ENCODE measurements at places on chromosomes 5 and 9. TPM values are rescaled to one million over a fixed set of nuclear protein-coding genes. Genes with fewer than 3 reads are reported as not detected.

DNA sequence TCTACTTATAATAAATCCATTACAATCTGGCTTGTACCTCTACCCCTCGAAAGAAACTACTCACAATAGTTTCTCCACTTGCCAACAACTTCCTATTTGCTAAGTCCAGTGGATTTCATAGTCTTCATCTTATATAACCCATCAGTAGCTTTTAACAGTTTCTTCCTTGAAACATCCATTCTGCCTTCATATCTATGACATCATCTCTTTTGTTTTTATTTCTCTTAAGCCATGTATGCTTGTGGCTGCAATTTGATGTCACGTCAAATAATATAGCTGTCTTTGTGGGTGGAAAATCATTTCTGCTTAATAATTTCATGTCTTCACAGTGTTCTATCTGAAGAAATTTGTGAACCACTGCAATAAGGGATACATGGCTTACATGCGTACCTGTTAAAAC lies 77.5 kb upstream of the GRHPR start:
- H3K36me3 ChIP-seq, result no peaks in the 10 kb centered on the region
- no peaks in the 10 kb centered on the region for H3K27me3 ChIP-seq
- no peak for DNase-seq
- H3K4me3 ChIP-seq, result no peak overlapping the region
- no peaks in the 10 kb centered on the region for H3K4me1 ChIP-seq
- H3K27ac ChIP-seq, result no peak overlapping the region

GRCh38 chr5:32116574-32117313 lies 57.4 kb downstream of the GOLPH3 start:
- H3K27me3 ChIP-seq, result no peaks in the 10 kb centered on the region
- DNase-seq, result no peak
- H3K4me3 ChIP-seq, result no peak overlapping the region
- peaks cover 31% of the 10 kb centered on the region for H3K36me3 ChIP-seq
- no peak overlapping the region for H3K27ac ChIP-seq
- H3K4me1 ChIP-seq, result peaks cover 3% of the 10 kb centered on the region

- H3K27ac ChIP-seq, result no peak overlapping the region
- peaks cover 7% of the 10 kb centered on the region for H3K4me1 ChIP-seq
- no peak for DNase-seq
- H3K36me3 ChIP-seq, result no peaks in the 10 kb centered on the region
Observed at GRCh38 chr5:88269222-88269771, 652 bp upstream of the TMEM161B start.

Gene SOWAHA
- polyA plus RNA-seq, result 1.3 TPM

- no peak overlapping the region for H3K4me3 ChIP-seq
- no peak for DNase-seq
- peaks cover 7% of the 10 kb centered on the region for H3K4me1 ChIP-seq
- no peak overlapping the region for H3K27ac ChIP-seq
Observed at GRCh38 chr5:148805326-148806290, 20.8 kb upstream of the ADRB2 start.

GRCh38 chr5:97547999-97548738 lies 365.1 kb upstream of the RIOK2 start:
- H3K27me3 ChIP-seq, result no peaks in the 10 kb centered on the region
- H3K4me3 ChIP-seq, result no peak overlapping the region
- no peaks in the 10 kb centered on the region for H3K36me3 ChIP-seq
- H3K4me1 ChIP-seq, result no peaks in the 10 kb centered on the region

Gene DNAI1
- polyA plus RNA-seq, result not detected

- H3K4me3 ChIP-seq, result no peak overlapping the region
- H3K36me3 ChIP-seq, result no peaks in the 10 kb centered on the region
- DNase-seq, result no peak
- H3K27me3 ChIP-seq, result no peaks in the 10 kb centered on the region
- peak overlapping the region; percentile 68 for H3K27ac ChIP-seq
Observed at GRCh38 chr5:57653636-57654290, 171.2 kb upstream of the ACTBL2 start.

DNA sequence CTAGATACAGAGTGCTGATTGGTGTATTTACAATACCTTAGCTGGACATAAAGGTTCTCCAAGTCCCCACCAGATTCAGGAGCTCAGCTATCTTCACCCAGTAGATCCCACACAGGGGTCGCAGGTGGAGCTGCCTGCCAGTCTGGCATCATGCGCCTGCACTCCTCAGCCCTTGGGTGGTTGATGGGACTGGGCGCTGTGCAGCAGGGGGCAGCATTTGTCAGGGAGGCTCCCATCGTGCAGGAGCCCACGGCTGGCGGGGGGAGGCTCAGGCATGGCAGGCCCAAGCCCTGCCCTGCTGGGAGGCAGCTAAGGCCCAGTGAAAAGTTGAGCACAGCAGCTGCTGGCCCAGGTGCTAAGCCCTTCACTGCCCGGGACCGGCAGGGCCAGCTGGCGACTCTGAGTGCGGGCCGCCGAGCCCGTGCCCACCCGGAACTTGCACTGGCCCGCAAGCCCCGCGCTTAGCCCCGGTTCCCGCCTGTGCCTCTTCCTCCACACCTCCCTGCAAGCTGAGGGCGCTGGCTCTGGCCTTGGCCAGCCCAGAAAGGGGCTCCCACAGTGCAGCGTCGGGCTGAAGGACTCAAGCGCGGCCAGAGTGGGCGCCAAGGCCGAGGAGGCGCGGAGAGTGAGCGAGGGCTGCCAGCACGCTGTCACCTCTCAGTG lies 314.1 kb upstream of the ATP10B start:
- H3K27me3 ChIP-seq, result no peaks in the 10 kb centered on the region
- no peak overlapping the region for H3K27ac ChIP-seq
- H3K36me3 ChIP-seq, result no peaks in the 10 kb centered on the region
- DNase-seq, result no peak

DNA sequence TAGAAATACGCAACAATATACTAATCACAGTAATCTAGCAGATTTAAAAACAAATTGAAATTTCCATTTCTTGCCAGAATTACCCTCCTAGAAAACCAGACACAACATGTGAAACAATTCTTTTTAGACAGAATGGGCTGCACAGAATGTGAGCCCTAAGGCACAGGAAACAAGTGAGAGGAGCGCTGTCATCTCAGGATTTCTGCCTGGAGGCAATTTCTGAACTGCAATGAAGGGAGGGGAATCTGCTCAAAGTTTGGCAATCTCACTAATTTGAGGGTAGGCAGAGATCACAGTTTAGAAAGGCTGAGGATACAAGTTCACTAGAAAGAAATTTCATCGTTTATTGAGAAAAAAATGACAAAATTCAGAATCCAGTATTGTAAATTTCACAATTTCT lies 70.3 kb downstream of the INIP start:
- peaks cover 10% of the 10 kb centered on the region for H3K36me3 ChIP-seq
- no peak for DNase-seq
- no peak overlapping the region for H3K27ac ChIP-seq
- no peaks in the 10 kb centered on the region for H3K4me1 ChIP-seq
- no peaks in the 10 kb centered on the region for H3K27me3 ChIP-seq
- no peak overlapping the region for H3K4me3 ChIP-seq

Gene SLC44A1
- 18.1 TPM for polyA plus RNA-seq

DNA sequence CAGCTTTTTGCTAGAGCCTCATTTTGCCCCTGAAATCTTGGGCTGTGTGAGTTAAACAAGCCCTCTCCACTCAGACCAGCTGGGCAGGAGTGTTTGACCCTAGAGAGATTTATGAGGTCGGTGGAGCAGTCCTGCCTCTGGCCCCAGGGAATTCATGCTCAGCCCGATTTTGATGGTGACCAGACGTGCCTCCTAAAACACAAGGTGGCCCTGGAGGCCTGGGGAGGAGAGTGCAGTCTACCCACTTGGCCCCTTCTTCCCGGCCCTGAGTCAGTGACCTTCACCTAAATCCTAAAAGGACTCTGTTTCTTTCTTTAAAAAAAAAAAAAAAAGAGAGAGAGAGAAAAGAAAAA lies 86.6 kb upstream of the SAP30L start:
- no peaks in the 10 kb centered on the region for H3K36me3 ChIP-seq
- no peak overlapping the region for H3K4me3 ChIP-seq

- H3K27me3 ChIP-seq, result no peaks in the 10 kb centered on the region
- no peak overlapping the region for H3K4me3 ChIP-seq
- no peak overlapping the region for H3K27ac ChIP-seq
- H3K4me1 ChIP-seq, result no peaks in the 10 kb centered on the region
Observed at GRCh38 chr9:120040896-120041295, 539.1 kb downstream of the CDK5RAP2 start.

Gene SHC3
- polyA plus RNA-seq, result 0.03 TPM

DNA sequence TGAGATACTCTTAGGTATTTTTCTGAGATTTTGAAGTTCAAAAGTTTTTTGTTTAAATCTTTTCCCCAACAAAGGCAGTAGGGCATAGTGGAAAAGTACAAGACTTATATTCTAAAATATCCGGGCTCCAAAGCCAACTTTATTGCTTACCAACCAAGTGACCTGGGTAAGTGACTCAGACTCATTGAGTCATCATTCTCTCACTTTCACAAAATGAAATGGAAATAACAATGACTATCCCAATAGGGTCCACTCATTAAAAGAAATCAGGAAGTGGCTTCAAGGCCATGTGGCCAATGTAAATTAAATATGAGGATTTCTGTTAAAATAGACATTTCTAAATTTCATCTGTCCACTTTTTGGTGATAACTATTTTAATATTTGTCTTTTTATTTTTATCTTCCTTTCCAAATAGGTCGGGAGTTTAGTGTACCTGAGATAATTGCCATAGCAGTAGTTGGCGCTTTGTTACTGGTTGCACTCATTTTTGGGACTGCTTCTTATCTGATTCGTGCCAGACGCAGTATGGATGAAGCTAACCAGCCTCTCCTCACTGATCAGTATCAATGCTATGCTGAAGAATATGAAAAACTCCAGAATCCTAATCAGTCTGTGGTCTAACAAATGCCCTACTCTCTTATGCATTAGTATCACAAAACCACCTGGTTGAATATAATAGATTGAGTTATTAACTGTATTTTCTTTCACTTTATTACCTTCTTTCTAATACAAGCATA lies 15.5 kb downstream of the TYRP1 start:
- H3K4me3 ChIP-seq, result no peak overlapping the region
- H3K36me3 ChIP-seq, result no peaks in the 10 kb centered on the region
- no peaks in the 10 kb centered on the region for H3K4me1 ChIP-seq
- H3K27ac ChIP-seq, result no peak overlapping the region
- DNase-seq, result no peak

- no peak overlapping the region for H3K4me3 ChIP-seq
- H3K27me3 ChIP-seq, result no peaks in the 10 kb centered on the region
- no peak for DNase-seq
Observed at GRCh38 chr5:134614450-134615085, 18.1 kb downstream of the SAR1B start.

- H3K27me3 ChIP-seq, result no peaks in the 10 kb centered on the region
- no peak for DNase-seq
- no peak overlapping the region for H3K27ac ChIP-seq
Observed at GRCh38 chr5:72199681-72200080, 92.4 kb downstream of the MAP1B start.

GRCh38 chr5:90915393-90915792 lies 356.8 kb downstream of the ADGRV1 start:
- H3K27me3 ChIP-seq, result no peaks in the 10 kb centered on the region
- no peak overlapping the region for H3K4me3 ChIP-seq
- H3K27ac ChIP-seq, result peak overlapping the region; percentile 86

GRCh38 chr9:125909459-125909858 lies 162.3 kb downstream of the PBX3 start:
- peaks cover 6% of the 10 kb centered on the region for H3K4me1 ChIP-seq
- no peaks in the 10 kb centered on the region for H3K27me3 ChIP-seq
- no peaks in the 10 kb centered on the region for H3K36me3 ChIP-seq
- no peak for DNase-seq
- H3K27ac ChIP-seq, result no peak overlapping the region
- no peak overlapping the region for H3K4me3 ChIP-seq

Gene DEPDC1B
- 0.48 TPM for polyA plus RNA-seq

GRCh38 chr5:51599587-51599986 lies 216.3 kb downstream of the ISL1 start:
- H3K27me3 ChIP-seq, result no peaks in the 10 kb centered on the region
- no peaks in the 10 kb centered on the region for H3K4me1 ChIP-seq
- H3K27ac ChIP-seq, result no peak overlapping the region
- H3K36me3 ChIP-seq, result no peaks in the 10 kb centered on the region
- DNase-seq, result no peak

- no peaks in the 10 kb centered on the region for H3K4me1 ChIP-seq
- no peaks in the 10 kb centered on the region for H3K27me3 ChIP-seq
- no peak overlapping the region for H3K4me3 ChIP-seq
- DNase-seq, result no peak
- H3K27ac ChIP-seq, result no peak overlapping the region
Observed at GRCh38 chr5:52359261-52359660, 428.5 kb upstream of the ITGA1 start.

- no peaks in the 10 kb centered on the region for H3K4me1 ChIP-seq
- no peak overlapping the region for H3K27ac ChIP-seq
- H3K4me3 ChIP-seq, result no peak overlapping the region
- no peak for DNase-seq
- H3K27me3 ChIP-seq, result no peaks in the 10 kb centered on the region
- H3K36me3 ChIP-seq, result no peaks in the 10 kb centered on the region
Observed at GRCh38 chr5:149108651-149109280, 32.5 kb upstream of the ABLIM3 start.

DNA sequence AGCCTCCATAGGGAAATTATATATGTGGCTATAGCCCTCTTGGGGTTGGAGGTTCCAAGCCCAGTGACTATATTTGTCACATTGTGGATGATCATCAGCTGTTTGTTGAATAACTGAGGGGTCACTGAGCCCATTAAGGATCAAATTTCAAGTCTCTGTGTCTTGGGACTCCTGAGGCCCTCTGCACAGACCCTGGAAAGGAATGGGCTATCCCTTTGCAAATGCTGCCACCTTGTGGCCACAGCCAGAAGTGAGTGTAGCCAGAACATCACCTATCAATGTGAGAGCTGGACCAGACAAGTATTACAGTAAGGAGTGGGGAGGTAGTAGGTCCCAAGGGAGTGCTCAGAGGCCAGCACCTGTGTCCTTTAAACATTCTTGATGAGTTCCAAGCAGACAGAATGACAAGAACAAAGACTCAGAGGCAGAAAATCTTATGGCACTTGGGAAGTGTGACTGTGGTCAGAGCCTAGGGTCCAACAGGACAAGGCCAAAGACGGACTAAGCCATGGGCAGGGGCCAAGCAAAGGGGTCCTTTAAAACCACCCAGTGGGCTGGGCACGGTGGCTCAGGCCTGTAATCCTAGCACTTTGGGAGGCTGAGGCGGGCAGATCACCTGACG lies 8.2 kb downstream of the RPP25L start:
- no peak overlapping the region for H3K4me3 ChIP-seq
- no peaks in the 10 kb centered on the region for H3K36me3 ChIP-seq
- H3K27me3 ChIP-seq, result no peaks in the 10 kb centered on the region

Gene STK32A
- polyA plus RNA-seq, result 0.09 TPM

- DNase-seq, result no peak
- H3K4me3 ChIP-seq, result peak overlapping the region; percentile 28
- peaks cover 6% of the 10 kb centered on the region for H3K4me1 ChIP-seq
Observed at GRCh38 chr5:90477073-90477472, 2.4 kb downstream of the POLR3G start.

DNA sequence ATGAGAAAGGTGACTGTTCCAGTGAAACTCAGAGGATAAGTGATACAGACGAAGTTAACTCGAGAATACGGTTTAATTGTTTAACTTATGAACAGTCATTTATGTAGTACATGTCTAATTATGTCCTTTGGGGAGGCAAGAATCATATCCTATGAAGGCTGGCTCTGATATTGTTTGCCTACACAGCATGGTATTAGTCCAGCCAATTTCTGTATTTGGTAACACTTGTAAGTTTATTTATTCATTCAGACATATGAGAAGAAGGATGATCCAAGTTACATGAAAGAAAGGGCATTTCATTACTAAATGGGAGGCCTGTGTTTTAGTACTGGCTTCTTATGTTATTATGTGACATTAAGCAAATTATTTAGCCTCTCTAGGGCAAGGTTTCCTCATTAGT lies 199.7 kb downstream of the NNT start:
- H3K27ac ChIP-seq, result no peak overlapping the region
- no peaks in the 10 kb centered on the region for H3K36me3 ChIP-seq
- H3K27me3 ChIP-seq, result no peaks in the 10 kb centered on the region
- H3K4me3 ChIP-seq, result no peak overlapping the region
- H3K4me1 ChIP-seq, result no peaks in the 10 kb centered on the region
